ENCODE measurements at places on chromosomes 6 and 20.

- DNase-seq, result no peak
Measured at GRCh38 chr20:46277602-46278001, 30.7 kb downstream of the CDH22 start.

- peak; percentile 25 for DNase-seq
Measured at GRCh38 chr6:44342489-44342888, at the start of gene SPATS1. Gene SPATS1 (plus strand): TSS chr6:44342650. CDS start chr6:44343096, 446 bp downstream.

- DNase-seq, result no peak
Measured at GRCh38 chr20:12723811-12724210, 285.0 kb upstream of the SPTLC3 start.

DNA sequence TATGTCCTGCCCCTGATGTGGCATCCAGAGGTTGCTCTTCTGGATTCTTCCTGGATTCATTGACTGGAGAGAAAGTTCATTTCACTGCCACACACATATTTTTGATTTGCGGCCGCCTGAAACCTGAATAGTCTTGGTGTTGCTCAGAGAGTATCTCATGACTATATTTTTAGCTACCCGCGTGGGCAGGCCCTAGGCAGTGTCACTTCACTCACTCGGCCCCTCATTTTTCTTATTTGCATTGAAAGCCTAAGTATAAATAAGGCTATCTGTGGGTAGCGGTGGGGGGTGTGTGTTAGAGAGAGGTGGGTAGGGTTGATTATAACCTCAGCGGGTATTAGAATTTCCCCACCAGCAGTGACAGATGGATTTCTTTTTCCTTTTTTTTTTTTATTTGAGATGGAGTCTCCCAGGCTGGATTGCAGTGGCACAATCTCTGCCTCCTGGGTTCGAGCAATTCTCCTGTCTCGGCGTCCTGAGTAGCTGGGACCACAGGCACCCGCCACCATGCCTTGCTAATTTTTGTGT, 113.5 kb downstream of the JARID2 start:
- DNase-seq, result no peak

DNA sequence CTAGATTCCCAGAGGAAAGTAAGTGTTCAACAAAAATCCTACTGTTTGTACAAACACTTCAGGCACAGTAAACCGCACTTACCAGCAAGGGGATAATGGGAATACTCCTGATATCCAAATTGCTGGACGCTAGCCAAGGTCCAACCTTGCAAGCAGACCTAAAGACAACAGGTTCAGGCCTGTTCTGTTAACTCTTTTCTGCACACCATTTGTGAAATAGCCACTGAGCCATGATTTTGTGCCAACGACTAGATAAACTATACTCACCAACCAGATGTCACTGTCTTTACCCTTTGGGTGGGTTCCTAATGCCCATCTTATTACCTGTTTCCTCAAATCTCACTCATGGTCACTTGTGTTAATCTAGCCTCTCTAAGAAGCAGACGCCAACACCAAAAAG, 43.5 kb downstream of the GOPC start:
- no peak for DNase-seq

GRCh38 chr6:7235712-7236305, 77.2 kb downstream of the SSR1 start:
- DNase-seq, result no peak

- DNase-seq, result no peak
Measured at GRCh38 chr20:10475225-10475624, 40.1 kb downstream of the SLX4IP start.

GRCh38 chr20:43946206-43946491, 31.5 kb downstream of the TOX2 start:
- no peak for DNase-seq

- no peak for DNase-seq
Measured at GRCh38 chr20:39800548-39800947, 838.4 kb downstream of the DHX35 start.

- no peak for DNase-seq
Measured at GRCh38 chr6:145929037-145929633, 35.0 kb downstream of the SHPRH start.

DNA sequence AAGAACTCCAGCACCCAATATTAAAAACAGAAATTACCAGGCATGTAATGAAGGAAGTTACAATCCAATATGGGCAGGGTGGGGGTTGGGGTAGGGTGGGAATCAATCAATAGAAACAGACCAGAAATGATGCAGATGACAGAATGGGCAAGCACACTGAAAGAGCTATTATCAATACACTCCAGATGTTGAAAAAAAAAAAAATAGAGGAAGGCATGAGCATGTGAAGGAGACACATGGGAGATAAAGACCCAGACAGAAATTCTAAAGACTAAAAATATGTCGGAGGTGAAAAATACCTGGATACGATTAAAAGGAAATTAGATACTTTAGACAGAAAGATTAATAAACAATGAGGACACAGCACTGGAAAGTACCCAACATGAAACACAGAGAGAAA, 19.1 kb upstream of the ZC3H12D start:
- DNase-seq, result no peak

DNA sequence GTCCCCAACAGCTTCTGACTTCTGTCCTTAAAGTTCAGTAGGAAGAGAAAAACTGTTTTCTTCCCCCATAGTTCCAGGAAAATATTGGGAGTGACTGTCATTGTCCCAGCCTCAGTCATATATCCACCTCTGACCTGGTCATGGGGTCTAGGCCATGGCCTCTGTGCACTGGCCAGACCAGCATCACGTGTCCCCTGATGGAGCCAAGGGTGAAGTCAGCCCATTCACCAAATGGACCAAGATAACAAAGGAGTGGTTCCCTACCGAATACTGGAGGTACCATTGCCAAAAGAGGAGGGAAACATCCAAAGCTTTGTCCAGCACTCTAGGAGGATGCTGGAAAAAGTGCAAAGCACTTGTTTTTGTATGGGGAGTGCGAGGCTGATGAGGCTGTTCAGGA, 395.4 kb downstream of the TAF4 start:
- DNase-seq, result no peak

DNA sequence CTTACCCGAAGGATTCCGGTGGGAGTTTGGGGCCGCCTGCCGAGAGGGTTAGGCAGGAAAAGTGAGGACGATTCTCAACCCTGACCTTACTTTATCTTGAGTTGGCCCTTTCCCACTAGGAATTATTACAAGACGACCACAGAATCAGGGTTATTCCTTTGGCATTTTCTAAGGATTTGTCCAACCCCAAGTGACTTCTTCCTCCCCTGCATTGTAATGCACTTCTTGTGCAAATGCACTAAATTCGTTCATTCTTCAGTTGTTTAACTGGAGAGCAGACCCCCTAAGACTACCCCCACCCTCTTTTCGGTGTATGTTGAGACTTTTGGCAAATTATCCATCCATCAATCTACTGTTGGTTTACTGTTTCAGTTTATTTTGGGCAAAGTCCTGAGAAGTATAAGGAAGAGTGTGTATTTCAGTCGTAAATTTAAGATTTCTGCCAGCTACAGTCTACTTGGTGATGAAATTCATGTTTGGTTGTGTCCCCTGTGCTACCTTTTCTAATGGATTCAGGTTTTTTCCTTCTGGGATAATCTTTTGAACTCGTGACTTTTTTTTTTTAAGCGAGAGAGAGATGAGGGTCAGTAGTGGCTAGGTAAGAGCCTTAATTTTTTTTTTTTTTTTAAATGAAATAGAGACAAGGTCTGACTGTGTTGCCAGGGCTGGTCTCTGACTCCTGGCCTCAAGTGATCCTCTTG, 611 bp upstream of the TMEM217 start:
- DNase-seq, result no peak

GRCh38 chr20:40678286-40678875, 10.7 kb downstream of the MAFB start:
- no peak for DNase-seq

DNA sequence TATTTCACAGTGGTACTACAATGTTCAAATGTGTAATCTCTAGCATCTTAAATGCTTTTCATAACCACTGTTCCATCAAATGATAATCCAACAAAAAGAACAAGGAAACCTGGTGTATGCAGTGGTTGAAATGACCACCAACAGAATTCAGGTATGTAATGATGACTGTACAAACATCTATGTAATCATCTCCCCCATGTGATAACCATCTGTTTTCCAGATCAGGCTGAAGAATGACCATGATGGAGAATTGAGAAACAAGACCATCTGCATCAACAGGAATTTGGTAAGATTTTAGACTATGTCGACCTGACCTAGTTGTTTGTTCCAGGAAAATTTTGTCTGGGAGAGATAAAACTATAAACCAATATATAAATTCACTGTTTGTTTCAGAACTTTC, 81.3 kb upstream of the ASCC3 start:
- no peak for DNase-seq

- no peak for DNase-seq
Measured at GRCh38 chr6:80165819-80166218, 59.3 kb downstream of the BCKDHB start.

- DNase-seq, result no peak
Measured at GRCh38 chr6:21048047-21048446, 513.8 kb downstream of the CDKAL1 start.

GRCh38 chr20:40677343-40677924, 11.6 kb downstream of the MAFB start:
- DNase-seq, result no peak

GRCh38 chr20:20680991-20681508, 31.4 kb downstream of the RALGAPA2 start:
- no peak for DNase-seq

GRCh38 chr6:130019326-130020072, 1.1 kb downstream of the L3MBTL3 start:
- DNase-seq, result peak; percentile 45

GRCh38 chr6:39617026-39617425, 108.2 kb downstream of the KIF6 start:
- no peak for DNase-seq

DNA sequence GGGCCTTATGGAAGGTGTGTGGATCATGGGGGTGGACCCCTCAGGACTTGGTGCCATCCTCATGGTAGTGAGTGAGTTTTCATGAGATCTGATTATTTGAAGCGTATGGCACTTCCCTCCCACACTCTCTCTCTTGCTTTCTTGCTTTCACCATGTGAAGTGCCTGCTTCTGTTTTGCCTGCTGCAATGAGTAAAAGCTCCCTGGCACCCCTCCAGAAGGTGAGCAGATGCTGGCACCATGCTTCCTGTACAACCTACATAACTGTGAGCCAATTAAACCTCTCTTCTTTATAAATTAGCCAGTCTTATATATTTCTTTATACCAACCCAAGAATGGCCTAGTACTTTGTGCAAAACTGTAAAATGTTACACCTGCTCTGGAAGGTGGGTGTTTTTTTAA, 396.8 kb upstream of the HS3ST5 start:
- no peak for DNase-seq

DNA sequence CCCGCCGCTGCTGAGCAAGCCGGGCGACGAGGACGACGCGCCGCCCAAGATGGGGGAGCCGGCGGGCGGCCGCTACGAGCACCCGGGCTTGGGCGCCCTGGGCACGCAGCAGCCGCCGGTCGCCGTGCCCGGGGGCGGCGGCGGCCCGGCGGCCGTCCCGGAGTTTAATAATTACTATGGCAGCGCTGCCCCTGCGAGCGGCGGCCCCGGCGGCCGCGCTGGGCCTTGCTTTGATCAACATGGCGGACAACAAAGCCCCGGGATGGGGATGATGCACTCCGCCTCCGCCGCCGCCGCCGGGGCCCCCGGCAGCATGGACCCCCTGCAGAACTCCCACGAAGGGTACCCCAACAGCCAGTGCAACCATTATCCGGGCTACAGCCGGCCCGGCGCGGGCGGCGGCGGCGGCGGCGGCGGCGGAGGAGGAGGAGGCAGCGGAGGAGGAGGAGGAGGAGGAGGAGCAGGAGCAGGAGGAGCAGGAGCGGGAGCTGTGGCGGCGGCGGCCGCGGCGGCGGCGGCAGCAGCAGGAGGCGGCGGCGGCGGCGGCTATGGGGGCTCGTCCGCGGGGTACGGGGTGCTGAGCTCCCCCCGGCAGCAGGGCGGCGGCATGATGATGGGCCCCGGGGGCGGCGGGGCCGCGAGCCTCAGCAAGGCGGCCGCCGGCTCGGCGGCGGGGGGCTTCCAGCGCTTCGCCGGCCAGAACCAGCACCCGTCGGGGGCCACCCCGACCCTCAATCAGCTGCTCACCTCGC, 1.5 kb downstream of the ARID1B start:
- DNase-seq, result peak; percentile 45

GRCh38 chr6:8278562-8278961, 156.8 kb downstream of the SLC35B3 start:
- no peak for DNase-seq

GRCh38 chr20:48999890-49000870, 45.9 kb upstream of the CSE1L start:
- no peak for DNase-seq

GRCh38 chr6:130851026-130851425, 23.8 kb downstream of the SMLR1 start:
- DNase-seq, result no peak

- DNase-seq, result no peak
Measured at GRCh38 chr20:54539521-54540046, 64.2 kb downstream of the DOK5 start.

DNA sequence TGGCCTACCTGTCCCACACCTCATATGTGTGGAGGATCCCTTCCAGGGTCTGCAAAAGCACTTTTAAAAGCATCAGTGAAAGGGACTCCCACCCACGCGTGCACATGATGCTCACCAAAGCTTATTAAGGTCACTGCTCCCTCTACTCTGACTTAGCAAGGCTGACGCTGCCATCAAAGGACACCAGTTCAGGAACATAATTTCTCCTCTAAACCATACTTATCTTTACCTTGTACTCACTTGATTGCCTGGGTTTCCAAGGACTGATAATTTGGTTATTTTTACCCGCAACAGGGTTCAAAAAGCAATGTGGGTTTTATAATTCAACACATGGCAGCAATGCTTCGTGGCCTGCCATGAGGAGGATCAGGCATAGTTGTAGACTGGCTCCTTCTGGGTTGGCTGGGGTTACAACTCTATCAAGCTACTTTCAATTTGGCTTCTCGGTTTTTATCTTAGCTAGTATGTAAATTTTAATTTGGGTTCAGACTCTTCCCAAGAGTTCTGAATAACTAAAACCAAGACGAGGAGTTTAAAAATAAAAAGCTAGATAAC, 52.2 kb upstream of the EMILIN3 start:
- no peak for DNase-seq

DNA sequence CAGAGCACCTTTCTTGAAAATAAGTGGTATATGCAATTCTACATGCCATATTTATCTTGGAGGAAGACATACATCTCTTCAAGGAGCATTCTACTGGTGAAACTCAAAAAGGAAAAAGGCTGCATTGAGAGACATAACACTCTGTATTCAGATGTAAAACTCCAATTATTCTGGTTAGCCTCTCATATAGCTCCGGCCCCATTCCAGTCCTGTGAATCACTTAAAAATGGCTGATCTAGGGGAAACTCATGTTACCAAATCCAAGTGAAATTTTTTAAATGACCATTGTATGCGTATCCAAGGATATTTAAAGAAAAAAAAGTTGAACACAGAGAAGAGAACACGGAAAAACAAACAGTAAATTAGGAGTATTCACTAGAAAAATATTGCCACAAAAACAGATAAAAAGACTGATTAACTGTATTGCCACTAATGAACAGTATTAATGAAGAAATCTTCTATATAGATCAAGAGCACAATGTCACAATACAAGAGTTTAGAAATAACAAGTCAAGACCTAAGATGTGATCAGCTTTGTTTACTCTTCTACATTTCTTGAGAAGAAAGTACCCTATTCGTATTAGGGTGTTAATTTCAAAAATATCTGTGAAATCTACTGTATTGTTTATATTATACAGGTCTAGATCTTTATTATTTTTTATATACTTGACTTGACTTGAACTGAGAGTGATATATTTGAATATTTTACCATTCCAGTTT, 124.5 kb upstream of the GJE1 start:
- no peak for DNase-seq

GRCh38 chr20:7695635-7696034, 244.6 kb downstream of the HAO1 start:
- DNase-seq, result no peak

GRCh38 chr20:51310216-51310615, 232.3 kb downstream of the NFATC2 start:
- DNase-seq, result no peak
